ENCODE measurements at places on chromosomes 11 and 22.

- no peak for DNase-seq
These were observed 552.8 kb upstream of the CCDC179 start for GRCh38 chr11:23413057-23413456.

DNA sequence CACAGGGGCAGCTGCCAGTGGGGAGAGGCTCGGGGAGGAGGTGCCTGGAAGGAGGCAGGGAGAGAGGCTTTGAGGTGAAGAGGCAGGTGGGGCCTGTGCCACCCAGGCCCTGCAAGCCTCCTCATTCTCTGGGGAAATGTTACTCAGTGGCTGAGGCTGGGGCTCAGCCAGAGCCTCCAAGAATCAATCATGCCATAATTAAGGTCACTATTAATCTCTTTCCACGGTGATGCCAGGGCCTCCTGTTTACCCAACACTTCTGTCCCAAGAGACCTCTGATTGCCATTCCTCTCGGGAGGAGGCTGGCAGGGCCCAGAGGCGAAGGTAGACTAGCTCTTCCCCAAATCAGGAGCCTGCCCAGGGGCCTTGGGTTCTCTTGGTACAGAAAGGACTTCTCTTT lies 38.4 kb downstream of the GDPD5 start:
- no peak for DNase-seq

GRCh38 chr22:28822930-28823551 lies 22.7 kb upstream of the XBP1 start:
- peak; percentile 37 for DNase-seq

GRCh38 chr11:63622323-63622722 lies 8.1 kb upstream of the PLAAT3 start:
- DNase-seq: peak; percentile 92

GRCh38 chr11:81570669-81571068 lies 1163.0 kb downstream of the FAM181B start:
- DNase-seq: no peak

DNA sequence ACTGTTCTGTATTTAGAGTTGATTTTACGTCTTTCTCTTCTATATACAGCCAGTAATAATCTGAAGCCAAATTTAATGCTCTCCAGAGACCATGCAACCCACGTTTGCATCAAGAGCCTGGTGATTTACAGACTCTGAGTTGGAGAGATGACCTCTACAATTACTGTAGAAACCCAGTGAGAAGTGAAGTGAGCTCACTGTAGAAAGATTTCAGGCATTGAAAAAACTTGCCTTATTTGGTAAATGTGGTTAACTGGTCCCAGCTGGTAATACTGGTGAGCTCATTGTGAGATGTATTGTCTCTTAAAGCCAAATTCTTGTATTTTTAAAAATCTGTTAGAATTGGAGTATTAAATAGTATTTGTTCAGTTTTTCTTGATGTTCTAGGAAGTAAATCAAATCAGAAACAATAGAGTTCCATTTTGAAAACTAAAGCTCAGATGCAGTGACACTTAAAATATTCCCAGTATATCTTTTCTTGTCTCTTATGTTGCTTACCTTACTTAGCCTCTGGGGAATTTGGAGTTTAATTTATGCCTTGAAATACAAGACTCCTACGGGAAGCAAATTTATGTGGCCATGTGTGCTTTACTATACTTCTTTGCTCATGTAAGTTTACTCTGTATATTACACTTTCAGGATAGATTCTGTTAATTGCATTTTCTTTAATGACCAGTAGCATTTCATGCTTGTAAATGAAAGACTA lies 189.9 kb downstream of the ARHGAP42 start:
- DNase-seq: peak; percentile 95

- no peak for DNase-seq
These were observed 75.8 kb downstream of the GRIK4 start for GRCh38 chr11:120587299-120587698.

All from kidney glomerular epithelial cell (primary cell).